Diencephalon (tissue), 1 donor: ENCODE measurements at places on chromosomes 1 and 21. TPM values are rescaled to one million over a fixed set of nuclear protein-coding genes. Genes with fewer than 3 reads are reported as not detected.

Gene HFM1
- total RNA-seq = 28.8 TPM

Gene TRIM67
- 29.3 TPM for total RNA-seq

Gene SYCP1
- total RNA-seq = not detected

Gene LCE1D
- not detected for total RNA-seq

Gene TRIM58
- total RNA-seq = 8.3 TPM

Gene HSD3B1
- not detected for total RNA-seq

Gene RBM11
- 14.3 TPM for total RNA-seq

Gene KRTAP21-2
- total RNA-seq = not detected

Gene ACTA1
- total RNA-seq = 0.23 TPM

Gene KLF18
- not detected for total RNA-seq

Gene SPRR2F
- total RNA-seq = not detected

Gene CLIC4
- total RNA-seq = 110 TPM

Gene CD1D
- total RNA-seq = 0.23 TPM

Gene HUNK
- 8.1 TPM for total RNA-seq

Gene SEMA6C
- 18.9 TPM for total RNA-seq

Gene RGSL1
- total RNA-seq = not detected

Gene SAMD11
- 4.4 TPM for total RNA-seq

Gene GPR161
- total RNA-seq = 56.7 TPM

Gene DYNLT5
- 26.1 TPM for total RNA-seq

Gene C1orf141
- 0.69 TPM for total RNA-seq

Gene DDAH1
- total RNA-seq = 158 TPM

Gene RNF220
- 66.7 TPM for total RNA-seq

Gene PEF1
- total RNA-seq = 48.0 TPM

Gene SYT6
- 19.1 TPM for total RNA-seq

Gene SYT14
- total RNA-seq = 45.2 TPM

Gene JAM2
- 20.8 TPM for total RNA-seq

Gene GUCA2B
- not detected for total RNA-seq

Gene PCP4
- total RNA-seq = 34.8 TPM

Gene CA6
- not detected for total RNA-seq

Gene LHX8
- 26.8 TPM for total RNA-seq

Gene BGLAP
- total RNA-seq = not detected

Gene ANXA9
- not detected for total RNA-seq

Gene HTR6
- 0.92 TPM for total RNA-seq

Gene DMRTA2
- 0.92 TPM for total RNA-seq

Gene NEGR1
- total RNA-seq = 149 TPM

Gene SLC9C2
- 4.8 TPM for total RNA-seq

Gene TNFSF18
- 1.8 TPM for total RNA-seq

Gene USH2A
- 1.4 TPM for total RNA-seq

Gene KCNJ9
- 18.5 TPM for total RNA-seq

Gene KRTAP13-3
- total RNA-seq = not detected

Gene ICOSLG
- total RNA-seq = 0.69 TPM

Gene RIPPLY3
- 0.23 TPM for total RNA-seq

Gene KRTAP10-2
- total RNA-seq = not detected

Gene SPRR3
- total RNA-seq = not detected

Gene CATSPER4
- total RNA-seq = not detected

Gene LCK
- total RNA-seq = 0.23 TPM

Gene HCRTR1
- 2.5 TPM for total RNA-seq

Gene LCE6A
- not detected for total RNA-seq

Gene OR14K1
- not detected for total RNA-seq

Gene DNAI4
- 81.0 TPM for total RNA-seq

Gene GBP4
- 1.8 TPM for total RNA-seq

Gene NBPF6
- not detected for total RNA-seq
